Memory B cell (primary cell): ENCODE measurements at places on chromosomes 13 and 19.
A peak's percentile ranks its signal among the peaks of the same experiment; 100 is the strongest.

- DNase-seq: no peak
Measured at GRCh38 chr19:40502647-40503319, 36.0 kb downstream of the SPTBN4 start.

DNA sequence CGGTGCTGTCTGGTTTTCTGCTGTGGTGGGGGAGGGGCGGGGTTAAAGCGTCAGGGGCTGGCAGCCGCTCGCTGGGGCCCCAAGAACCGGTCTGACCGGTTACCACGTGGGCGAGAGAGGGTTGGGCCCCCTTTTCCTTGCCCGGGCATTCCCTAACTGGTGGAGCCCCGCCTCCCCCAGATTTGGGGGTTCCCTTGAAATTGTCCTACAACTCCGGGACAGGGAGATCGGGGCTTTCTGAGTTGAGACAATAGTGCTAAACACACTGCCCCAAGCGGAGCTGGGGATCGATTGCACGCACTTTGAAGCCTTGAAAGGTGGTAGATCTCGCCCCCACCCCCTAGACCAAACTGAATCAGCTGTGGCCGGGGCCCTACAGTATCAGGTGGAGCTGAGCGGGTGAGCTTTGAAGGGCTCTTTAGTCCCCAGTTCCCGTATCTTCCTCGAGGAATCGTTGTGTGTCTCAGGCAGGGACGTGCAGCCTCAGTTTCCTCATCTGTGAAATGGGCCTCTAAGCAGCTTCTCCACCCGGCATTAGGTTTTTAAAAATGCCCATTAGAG lies 4.8 kb downstream of the IER2 start:
- peak; percentile 72 for DNase-seq

- no peak for DNase-seq
Measured at GRCh38 chr13:99821741-99822140, 149.8 kb downstream of the ZIC5 start.

- no peak for DNase-seq
Measured at GRCh38 chr13:107217251-107217650, 649.3 kb upstream of the ARGLU1 start.

DNA sequence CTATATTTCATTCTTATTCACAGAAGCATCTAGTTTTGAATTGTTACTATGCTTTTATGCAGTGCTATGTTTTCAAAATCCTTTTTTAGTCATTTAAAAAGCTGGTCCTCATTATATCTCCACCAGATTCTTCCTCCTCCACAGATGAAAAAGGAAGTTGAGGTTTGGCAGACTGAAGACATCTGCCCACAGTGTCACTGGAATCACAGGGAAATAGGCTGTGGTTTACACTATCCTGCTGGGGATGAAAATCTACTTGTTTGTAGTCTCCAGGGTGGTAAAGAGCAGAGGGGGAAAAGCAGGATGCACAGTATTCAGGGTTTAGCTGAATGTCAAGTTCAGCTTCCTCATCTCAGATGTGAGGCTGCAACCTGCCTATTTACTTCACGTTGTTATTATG lies 351.2 kb downstream of the DNAJC15 start:
- no peak for DNase-seq

DNA sequence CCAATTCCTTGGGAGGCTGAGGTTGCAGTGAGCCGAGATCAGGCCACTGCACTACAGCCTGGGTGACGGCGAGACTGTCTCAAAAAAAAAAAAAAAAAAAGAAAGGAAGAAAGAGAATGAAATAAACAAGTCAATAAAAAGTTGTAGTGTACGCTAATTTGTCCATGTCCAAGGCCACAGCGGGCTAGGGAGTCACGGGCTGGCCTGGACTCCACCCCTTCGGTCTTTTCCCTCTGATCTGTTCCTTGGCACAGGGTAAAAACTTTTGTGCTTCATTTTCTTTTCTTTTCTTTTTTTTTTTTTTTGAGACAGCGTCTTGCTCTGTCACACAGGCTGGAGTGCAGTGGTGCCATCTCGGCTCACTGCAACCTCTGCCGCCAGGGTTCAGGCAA lies 19.4 kb upstream of the MKNK2 start:
- no peak for DNase-seq

GRCh38 chr13:27341616-27342015 lies 71.0 kb downstream of the RASL11A start:
- no peak for DNase-seq

GRCh38 chr19:29836409-29836825 lies 24.6 kb downstream of the CCNE1 start:
- DNase-seq: no peak

GRCh38 chr13:37074703-37075102 lies 15.2 kb upstream of the SUPT20H start:
- DNase-seq: no peak

GRCh38 chr13:102710261-102710679 lies 15.4 kb upstream of the METTL21C start:
- no peak for DNase-seq

DNA sequence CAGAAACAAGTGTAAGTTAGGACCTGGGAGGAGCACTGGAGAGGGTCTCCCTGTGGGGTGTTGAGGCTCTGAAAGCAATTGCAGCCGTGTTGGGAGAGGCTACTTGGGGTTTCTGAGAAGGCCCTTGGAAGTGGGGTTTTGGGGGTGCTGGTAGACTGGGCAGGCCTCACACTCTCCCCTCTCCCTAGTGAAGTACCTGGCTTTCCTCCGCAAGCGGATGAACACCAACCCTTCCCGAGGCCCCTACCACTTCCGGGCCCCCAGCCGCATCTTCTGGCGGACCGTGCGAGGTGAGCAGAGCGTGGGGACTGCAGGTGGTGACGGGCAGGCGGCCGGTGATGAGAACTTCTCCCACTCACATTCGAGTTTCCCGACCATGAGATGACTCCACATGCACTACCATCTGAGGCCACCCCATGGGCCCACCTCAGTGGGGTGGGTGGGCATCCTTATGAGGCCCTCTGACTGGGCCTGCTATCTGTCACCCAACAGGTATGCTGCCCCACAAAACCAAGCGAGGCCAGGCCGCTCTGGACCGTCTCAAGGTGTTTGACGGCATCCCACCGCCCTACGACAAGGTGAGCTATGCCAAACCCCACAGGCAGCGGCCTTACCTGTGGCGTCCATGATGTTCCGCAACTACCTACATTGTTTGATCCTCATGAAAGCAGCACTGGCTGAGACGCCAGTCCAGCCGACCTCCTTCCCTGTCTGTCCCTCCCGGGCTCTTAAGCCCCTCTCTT lies 3.0 kb downstream of the RPL13A start:
- DNase-seq: no peak

- DNase-seq: no peak
Measured at GRCh38 chr13:110444226-110444653, 117.3 kb downstream of the RAB20 start.

DNA sequence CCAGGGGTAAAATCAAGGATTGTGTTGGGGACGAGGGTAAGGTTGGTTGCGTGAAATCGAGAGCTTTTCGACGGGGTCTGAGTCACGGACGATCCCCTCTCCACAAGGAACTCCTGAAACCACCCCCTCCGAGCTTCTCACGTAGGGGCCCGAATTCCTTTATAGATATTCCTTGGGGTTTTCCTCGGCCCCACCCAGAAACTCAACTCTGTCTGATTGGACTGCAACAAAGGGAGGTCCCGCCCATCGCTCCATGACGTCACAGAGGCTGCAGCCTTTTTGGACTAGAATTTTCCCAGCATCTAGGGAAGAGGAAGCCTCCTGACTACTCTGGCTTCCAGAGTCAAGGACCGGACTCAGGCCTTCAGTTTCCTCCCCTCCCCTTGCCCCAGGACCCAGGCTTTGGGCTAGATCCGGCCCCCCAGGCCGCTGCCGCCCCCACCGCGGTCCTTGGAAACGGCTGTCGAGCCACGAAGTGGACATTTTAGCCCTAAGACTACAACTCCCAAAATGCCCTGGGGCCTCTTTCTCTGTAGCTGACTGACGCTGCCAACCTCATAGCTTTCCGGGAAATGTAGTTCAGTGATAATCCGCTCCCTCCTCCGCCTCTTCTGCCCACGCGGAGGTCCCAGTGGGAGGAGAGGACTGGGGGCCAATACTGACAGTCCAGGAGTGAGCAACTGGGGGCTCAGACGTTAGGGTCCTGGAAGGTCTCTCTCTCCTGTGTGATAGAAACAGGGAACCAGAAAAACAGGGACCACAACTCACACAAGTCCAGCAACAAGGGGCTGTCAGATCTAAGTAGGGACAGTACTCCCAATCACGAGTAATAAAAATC lies at the start of gene IZUMO1:
Gene IZUMO1 (minus strand): TSS at position 172 of the 838 bp plus-strand sequence. CDS start 1,050 bp downstream, outside the sequence.
- DNase-seq: no peak

DNA sequence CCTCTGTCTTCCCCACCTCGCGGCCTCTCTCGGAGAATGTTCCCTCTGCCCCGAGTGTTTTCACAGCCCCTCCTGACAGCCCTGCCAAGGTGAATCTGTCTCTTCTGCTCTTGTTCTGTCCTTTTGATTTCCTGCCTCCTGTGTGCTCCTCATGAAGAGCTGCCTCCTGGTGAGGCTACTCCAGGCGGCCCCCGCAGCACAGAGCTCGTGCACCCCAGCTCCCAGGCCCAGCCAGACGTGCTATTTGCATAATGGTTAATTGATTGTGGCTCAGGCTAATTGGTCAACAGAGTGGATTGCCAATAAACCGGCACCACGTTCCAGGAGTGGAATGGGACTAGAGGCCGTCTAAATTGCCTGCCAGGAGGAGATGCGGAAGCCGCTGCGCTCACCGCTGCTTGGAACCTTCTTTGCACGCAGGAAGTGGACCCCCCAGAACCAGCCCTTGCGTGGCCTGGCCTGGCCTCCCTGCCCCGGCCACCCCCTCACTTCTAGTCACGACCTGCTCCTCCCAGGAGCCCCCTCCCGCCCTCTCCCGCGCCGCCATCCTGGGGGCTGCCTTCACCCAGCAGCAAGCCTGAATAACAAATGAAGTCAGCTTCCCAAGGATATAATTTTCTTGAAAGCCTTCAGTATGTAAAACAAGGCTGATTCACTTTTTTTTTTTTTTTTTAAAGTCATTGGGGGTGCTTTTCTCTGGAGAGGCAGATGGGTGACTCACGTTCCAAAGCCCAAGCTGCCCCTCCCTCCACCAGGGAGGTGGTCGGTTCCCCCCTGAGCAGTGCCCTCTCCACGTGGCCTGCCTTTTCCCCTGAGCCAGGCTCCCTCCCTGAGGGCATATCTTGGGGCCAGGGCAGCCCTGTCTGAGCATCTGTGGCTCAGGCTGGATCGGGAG lies 144.0 kb downstream of the KDM4B start:
- no peak for DNase-seq

DNA sequence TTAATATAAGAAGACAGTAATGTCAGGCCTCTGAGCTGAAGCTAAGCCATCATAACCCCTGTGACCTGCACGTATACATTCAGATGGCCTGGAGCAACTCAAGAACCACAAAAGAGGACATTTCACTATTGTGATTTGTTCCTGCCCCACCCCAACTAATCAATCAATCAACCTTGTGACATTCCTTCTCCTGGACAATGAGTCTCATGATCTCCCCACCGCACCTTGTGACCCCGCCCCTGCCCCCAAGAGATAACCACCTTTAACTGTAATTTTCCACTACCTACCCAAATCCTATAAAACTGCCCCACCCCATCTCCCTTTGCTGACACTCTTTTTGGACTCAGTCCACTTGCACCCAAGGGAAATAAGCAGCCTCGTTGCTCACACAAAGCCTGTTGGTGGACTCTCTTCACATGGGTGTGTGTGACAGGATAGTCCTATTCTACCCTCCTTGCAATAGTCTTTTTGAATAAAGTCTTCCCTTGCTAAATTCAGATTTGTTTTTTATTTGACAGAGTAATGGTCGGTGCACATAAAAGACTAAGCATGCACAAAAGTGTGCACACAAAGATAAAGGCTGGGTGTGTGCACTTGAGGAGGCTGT lies 14.0 kb downstream of the CD70 start:
- no peak for DNase-seq

- no peak for DNase-seq
Measured at GRCh38 chr13:83794583-83794982, 87.7 kb downstream of the SLITRK1 start.

DNA sequence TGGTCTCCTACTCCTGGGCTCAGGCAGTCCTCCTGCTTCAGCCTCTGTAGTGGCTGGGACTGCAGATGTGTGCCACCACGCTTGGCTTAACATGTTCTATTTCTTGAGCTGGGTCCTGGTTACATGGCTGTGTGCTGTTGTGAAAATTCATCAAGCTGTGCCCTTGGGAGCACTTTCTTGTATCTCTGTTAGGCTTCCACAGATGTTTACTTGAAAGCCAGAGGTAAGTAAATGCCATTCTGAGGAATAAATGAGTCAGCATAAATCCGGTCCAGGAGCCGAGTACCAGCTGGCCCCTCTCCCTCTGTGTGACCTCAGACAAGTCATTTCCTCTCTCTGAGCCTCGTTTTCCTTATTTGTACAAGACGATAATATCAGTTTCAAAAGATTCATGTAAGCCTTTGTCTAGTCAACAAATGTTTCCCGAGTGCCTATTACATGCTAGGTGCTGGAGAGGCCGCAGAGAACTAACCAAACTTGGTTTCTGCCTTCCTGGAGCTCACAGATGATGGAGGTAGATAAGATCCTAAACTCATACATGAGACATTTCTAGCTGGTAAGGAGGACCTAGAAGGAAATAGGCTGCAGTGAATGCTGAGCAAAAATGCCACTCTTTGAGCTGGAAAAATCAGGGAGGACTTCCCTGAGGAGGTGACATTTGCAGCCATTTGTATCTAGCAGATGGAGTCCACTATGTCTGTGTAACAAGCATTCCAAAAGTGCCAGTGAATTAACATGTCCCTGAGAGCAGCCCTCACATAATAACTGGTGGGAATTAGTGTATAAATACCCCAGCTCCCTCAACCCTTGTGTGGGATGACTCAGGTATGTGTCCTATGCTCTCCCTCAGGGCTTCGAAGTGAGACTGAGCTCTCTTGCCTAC lies 2.7 kb upstream of the RASAL3 start:
- no peak for DNase-seq

DNA sequence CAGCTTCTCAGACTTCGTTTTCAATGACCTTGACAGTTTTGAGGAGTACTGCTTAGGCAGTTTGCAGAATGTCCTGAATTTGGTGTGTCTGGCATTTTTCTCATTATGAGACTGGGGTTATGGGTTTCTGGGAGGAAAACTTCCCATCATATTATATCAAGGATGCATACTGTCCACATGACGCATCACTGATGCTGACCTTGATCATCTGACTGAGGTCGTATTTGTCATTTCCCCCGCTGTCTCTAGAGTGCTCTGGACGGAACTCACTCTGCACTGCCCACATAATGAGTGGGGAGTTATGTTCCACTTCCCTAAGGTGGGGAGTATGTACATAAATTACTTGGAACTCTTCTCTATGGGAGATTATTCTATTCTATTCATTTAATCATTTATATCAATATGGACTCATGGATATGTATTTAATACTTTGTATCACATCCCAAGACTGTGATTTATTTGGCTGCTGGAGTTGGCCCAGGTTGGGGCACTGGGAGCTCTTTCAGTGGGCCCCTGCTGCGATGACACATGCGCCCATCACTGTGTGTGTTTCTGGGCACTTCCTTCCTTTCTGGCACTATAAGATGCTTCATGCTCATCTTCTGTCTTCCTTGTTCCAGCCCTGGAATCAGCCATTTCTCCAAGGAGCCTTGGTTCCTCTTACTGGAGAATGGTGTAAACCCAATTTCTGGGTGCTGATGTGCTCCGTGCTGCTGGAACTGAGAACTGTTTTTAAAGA lies 138.6 kb downstream of the MIPEP start:
- no peak for DNase-seq

GRCh38 chr13:33003458-33004019 lies 12.7 kb upstream of the KL start:
- no peak for DNase-seq
